ENCODE measurements at places on chromosomes 12 and 14.

DNA sequence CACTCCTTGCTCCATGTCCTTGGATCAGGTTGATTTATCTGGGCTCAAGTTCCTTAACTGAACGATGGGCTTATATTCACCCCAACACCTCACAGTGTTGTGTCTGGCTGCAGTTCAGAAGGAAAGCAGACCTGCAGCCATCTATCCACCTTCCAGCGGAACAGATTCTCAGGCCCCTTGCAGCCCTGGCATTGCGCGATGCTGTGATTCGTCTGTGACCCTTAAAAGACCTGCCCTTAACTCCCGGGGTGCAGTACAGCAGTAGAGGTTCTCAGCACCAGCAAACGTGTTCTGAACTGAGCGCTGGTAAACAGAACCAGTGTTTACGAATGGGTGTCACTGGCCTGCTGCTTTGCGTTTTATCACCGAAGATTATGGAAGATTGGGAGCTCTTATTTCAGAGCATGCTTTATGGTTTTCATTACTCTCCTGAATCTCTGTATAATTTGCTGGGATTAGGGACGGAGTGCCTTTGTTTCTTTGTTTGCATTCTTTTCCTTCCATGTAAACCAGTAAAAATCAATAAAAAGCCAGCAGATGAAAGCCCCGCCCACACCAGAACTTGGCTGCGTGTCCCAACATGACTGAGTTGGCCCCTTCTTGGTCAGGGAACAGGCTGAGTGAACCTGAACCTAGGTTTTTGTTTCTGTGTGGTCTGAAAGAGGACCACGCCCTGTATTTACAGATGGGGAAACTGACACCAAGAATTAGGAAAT lies 286.7 kb upstream of the CRY1 start:
- DNase-seq: peak; percentile 85

GRCh38 chr14:101349108-101349507 lies 212.2 kb upstream of the DIO3 start:
- no peak for DNase-seq

- peak; percentile 60 for DNase-seq
Observed at GRCh38 chr14:74955229-74956026, at the start of gene PGF. Gene PGF, minus strand, starts transcription at chr14:74955597. Its CDS starts 355 bp downstream, at chr14:74955242.

DNA sequence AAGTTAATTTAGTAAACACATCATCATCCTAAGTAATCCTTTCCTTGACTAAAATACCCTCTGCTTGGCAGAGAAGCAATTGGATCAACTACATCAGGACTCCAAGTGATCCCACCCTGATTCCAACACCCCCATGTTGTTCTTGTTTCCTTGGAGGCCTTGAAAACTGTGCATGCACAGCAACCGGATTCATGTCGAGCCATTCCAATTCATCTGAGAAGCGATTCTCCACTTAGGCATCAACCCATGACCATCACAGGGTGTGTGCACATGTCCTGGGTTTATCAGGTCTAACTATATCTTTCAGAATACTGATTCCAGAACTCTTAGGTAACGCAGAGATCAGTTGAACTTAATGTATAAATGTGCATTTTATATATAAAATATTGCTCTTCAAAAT lies 163.0 kb downstream of the NAV3 start:
- DNase-seq: no peak

Measured in MG63 (cell line).